ENCODE measurements at places on chromosomes 3 and 15. TPM values are rescaled to one million over a fixed set of nuclear protein-coding genes. Genes with fewer than 3 reads are reported as not detected.

GRCh38 chr3:78825118-78825857, 942.5 kb downstream of the ROBO1 start:
- no peak for DNase-seq

- no peak for DNase-seq
Observed at GRCh38 chr3:31488475-31489017, 44.2 kb upstream of the STT3B start.

- no peak for DNase-seq
Observed at GRCh38 chr3:187840856-187841255, 95.6 kb upstream of the BCL6 start.

- DNase-seq, result no peak
Observed at GRCh38 chr15:93028632-93029213, 60.3 kb downstream of the RGMA start.

DNA sequence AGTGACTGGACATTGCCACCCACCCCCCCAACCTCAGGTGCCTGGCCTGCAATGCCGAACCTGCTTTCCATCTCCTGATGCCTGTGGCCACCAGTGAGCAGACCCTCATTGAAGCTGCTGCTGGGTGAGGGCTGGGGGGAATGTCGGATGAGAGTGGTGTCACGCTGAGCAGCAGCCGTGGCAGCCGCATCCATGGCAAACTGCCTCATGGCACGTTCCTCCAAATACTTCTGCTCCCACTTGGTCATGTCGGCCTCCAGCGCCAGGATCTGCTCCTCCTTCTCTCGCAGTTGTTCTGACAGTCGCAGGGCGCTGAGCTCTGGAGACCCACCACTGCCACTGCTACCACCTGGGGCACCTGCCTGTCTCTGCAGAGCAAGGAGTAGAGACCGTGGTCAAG, 14.2 kb downstream of the AMOTL2 start:
- no peak for DNase-seq

GRCh38 chr3:30539772-30540171, 66.6 kb upstream of the TGFBR2 start:
- DNase-seq, result no peak

- no peak for DNase-seq
Observed at GRCh38 chr15:57580428-57580827, 11.3 kb upstream of the MYZAP start.

- no peak for DNase-seq
Observed at GRCh38 chr3:156024904-156025533, 95.4 kb upstream of the KCNAB1 start.

GRCh38 chr15:80643431-80643951, 51.6 kb upstream of the ABHD17C start:
- DNase-seq, result no peak

DNA sequence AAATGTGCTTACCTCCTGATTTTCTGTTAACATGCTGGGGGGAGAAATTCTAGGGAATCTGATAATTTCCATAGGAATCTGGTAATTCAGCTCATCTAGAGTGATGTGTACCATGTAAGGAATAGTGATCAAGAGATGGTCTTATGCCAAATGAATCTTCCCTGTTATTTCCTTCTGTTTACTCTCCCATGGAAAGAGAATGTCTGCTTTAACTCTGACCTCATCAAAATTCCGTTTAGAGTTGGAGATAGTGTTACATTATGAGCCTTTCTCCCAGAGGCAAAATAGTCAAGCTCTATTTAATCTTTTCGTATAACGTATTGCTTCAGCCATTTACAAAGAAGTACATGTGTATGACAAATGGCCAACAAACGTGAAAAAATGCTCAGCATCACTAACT, 76.6 kb downstream of the ARHGEF26 start:
- no peak for DNase-seq

DNA sequence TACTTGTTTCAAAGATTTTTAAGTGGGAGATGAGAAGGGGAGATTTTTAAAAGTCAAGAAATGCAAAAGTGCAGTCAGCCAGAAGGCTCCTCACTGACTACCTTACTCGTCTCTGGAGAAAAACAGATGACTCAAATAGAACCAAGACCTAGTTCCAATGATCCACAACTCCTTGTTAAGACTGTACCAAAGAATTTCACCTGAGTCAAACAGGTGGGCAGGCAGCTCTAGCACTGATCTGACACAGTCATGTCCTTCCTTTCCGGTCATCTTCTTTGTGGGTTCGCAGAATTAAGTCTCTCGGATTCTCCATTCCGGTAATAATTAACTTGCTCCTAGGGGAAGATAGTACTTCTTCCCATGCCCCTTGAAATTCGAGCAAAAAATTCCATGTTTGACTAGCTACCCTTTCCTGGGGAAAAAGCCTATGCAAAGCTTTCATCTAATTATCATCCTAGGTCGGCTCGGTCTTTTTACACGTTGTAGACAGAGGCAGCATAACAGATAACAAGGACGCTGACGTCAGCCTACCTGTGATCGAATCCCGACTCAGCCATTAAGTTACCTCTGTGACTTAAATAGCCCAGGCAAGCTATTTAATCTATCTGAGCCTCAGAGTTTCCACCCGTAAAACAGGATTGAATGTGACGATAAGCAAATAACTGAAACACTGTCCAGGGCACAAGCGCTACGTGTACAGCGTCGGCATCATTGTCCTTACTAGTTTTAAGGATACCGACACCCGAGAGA, 758 bp downstream of the SELENOK start:
- no peak for DNase-seq

GRCh38 chr15:82040862-82041261, 5.0 kb downstream of the MEX3B start:
- peak; percentile 27 for DNase-seq

GRCh38 chr3:98556164-98557130, 24.7 kb downstream of the GPR15 start:
- DNase-seq, result no peak

GRCh38 chr3:23271876-23272741, 69.0 kb downstream of the UBE2E2 start:
- no peak for DNase-seq

- DNase-seq, result no peak
Observed at GRCh38 chr15:43974852-43975251, 148.1 kb downstream of the WDR76 start.

DNA sequence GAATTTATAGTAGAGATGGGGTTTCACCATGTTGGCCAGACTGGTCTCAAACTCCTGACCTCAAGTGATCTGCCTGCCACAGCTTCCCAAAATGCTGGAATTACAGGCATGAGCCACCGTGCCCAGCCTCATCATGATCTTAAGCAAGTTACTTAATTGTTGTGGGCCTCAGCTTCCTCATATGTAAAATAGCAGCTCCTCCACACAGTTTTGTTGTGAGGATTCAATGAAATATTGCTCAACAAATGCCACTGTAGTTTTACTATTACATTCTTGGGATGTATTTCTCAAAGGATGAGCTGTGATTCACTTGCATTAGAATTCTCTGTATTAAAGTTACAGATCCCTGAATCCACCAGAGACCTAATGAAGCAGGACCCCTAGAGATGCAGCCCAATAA, 168.8 kb downstream of the ADAMTS9 start:
- no peak for DNase-seq

DNA sequence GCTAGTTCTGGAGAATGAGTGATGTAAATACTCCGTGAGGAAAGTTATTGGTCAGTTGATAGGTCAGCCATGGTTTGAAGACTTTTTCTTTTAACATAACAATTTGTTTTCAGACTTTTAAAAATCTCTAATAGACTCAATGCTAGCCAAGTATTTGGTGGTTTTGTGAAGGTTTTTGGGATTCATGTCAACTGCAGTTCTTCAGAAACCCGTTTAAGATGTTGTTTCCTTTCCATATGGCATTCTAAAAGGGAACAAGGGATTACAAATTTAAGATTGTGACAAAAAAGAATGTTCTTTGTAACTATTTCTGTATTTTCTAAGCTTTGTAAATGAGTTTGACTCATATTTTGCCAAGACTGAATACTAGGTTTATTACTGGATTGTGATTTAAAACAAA, 281.7 kb upstream of the COL8A1 start:
- DNase-seq, result no peak

Gene CHRNA5
- total RNA-seq, result 34.9 TPM

Gene CKMT1B
- 5.4 TPM for total RNA-seq

Gene RHCG
- total RNA-seq, result 0.59 TPM

Gene TMEM40
- 0.98 TPM for total RNA-seq

Gene PLAAT1
- 7.3 TPM for total RNA-seq

Gene H1-8
- not detected for total RNA-seq

Gene KLF15
- 8.2 TPM for total RNA-seq

Gene MCTP2
- 40.5 TPM for total RNA-seq

Gene GLDN
- total RNA-seq, result not detected

All from Calu3 (cell line).